ENCODE measurements at places on chromosomes 5 and 9.

- no peak for DNase-seq
Observed at GRCh38 chr9:68979538-68980314, 34.2 kb downstream of the PRKACG start.

DNA sequence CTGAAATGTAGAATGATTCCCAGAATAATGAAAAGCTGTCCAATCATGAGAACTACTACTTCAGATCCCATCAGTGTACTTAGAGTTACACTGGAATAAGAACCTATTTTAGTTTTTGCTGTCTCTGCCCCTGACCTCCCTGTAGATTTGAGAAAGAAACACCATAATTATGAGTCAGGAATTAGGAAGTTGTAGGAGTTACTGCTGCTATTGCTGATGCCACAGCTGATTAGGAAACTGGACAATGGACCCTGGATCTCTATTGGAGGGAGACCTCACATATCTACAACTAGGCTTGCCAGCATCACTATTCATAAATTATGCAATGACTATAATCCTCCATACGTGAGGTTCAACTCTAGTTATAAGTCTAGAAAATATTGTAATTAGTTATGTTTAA is 48.8 kb upstream of the EDIL3 start:
- peak; percentile 30 for DNase-seq

DNA sequence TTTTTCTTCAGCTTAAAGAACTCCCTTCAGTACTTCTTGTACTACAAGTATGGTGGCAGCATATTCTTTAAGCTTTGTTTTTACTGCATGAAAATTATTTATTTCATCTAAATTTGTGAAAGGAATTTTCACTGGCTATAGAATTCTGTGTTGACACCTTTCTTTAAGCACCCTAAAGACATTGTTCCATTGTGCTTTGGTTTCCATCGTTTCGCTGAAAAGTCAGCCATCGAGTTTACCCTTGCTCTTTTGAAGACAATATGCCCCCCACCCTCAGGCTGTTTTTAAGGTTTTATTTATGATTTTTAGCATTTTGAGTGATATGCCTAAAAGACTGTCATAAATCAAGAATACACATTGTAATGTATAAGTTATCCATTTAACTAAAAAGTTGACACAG is 27.3 kb upstream of the COL5A1 start:
- DNase-seq = no peak

- DNase-seq = peak; percentile 26
Observed at GRCh38 chr9:6680797-6681146, 35.2 kb upstream of the GLDC start.

DNA sequence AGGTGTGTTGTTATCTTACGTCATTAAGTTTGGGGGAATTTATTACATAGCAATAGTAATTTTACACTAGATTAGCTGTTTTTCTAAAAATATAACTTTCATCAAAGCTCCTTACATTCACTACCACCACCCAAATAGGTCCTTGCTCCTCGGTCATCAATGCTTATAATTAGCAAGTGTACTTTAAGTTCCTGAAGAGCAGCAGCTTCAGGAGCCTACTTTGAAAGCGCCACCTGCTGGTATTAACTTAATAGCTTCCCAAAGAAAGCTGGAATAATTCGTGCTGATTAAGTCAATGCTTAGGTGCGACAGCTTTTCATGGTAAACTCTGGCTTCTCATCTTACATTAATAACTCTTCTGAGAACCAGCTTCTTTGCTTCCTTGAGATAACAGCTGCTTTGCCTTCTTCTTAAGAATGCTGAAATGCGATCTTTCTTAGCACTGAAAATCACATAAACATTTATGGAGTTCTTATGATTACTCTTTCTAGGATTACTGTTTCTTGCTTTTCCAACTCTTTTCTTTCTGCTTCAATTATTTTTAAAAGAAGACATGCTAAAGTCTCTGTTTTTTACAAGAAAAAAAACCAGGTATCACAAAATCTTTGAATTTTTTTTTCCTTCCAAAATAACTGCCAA is 10.0 kb upstream of the C5 start:
- DNase-seq = peak; percentile 74

DNA sequence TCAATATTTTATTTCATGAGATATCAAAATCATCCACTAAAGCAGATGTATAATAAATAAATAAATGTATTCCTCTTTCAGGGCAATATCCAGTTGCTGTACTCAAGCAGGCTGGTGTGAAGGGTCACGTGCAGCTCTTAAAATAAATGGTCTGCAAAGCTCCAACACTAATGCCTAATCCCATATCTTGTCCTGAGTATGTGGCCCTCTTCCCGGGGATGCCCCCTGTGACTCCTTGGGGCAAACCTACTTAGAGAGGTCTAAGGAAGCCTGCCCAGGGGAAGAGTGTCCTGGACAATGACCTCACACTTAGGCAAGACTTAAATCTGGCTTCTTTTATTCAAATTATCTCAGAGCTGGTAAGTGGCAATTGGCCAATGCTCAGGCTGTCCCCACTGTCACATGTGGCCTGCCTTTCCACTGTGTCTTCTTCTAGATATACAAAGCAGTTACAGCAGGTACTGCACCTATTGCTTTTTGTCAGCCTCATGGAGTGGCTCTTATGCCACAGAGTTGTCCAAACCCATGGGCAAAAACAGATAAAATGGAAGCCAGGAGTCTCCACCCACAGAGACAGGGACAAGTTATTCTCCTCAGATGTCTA is 55.3 kb downstream of the SEMA5A start:
- DNase-seq = no peak

DNA sequence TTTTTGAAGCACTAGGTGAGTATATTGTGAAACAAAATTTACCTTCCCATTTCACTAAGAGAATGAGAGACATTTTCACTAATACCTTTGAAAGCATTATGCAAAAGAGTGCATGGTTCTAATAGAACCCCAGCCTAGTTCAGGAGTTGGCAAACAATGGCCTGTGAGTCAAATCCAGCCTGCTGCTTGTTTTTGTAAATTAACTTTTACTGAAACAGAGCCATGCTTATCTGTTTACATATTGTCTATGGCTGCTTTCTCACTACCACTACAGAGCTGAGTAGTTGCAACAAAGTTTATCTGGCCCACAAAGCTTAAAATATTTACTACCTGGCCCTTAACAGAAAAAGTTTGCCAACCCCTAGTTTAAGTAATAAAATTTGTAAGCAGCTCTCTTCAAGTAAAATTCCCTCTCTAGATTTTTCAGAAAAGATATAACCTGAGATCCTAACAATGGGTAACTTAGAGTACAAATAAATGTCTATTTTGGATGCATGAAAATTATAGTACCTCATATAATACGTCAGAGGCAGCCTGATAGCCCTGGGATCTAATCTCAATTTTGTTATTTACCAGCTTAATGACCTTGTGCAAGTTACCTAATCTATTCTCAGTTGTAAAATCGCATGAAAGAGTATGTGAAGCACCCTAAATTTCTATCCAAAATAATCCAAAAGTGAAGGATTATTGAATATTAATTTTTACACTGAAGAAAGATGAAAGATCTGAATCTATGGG is 50.7 kb upstream of the ARL15 start:
- DNase-seq = peak; percentile 35

DNA sequence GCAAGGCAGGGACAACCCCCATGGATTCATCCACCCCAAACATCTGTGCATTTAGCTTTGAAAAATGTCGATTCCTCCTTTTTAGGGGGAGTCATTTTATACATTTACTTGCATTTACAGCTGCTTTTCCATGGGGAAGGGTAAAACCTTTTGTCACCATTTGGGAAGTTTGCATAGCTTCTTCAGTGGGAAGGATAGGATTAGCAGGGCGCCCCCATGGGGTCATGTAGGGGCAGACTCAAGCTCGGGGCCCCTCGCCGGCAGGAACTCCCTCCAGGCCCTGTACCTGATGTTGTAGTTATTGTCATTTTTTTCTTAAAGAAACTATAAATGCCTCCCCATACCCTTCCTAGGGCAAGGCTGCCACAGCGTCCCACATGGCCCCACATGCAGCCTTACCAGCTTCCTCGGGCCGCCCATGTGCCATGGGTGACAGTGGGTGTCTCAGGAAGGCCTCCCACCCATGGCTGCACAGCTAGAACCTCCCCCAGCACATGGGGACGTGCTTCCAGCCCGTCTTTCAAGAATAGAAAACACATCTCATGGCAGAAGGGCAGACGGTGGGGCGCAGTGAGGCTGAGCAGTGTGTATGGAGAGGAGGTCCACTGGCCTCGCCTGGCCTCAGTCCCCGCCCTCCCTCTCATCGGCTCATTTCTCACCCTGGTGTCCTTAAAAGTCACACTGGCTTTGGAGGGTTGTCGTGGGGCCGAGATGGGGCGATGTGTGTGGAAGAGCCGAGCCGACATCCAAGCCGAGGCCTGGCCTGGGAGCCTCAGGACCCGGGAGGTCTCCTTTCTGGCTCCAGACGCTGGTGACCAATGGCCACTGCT is 76.1 kb upstream of the OTULINL start:
- DNase-seq = peak; percentile 23

DNA sequence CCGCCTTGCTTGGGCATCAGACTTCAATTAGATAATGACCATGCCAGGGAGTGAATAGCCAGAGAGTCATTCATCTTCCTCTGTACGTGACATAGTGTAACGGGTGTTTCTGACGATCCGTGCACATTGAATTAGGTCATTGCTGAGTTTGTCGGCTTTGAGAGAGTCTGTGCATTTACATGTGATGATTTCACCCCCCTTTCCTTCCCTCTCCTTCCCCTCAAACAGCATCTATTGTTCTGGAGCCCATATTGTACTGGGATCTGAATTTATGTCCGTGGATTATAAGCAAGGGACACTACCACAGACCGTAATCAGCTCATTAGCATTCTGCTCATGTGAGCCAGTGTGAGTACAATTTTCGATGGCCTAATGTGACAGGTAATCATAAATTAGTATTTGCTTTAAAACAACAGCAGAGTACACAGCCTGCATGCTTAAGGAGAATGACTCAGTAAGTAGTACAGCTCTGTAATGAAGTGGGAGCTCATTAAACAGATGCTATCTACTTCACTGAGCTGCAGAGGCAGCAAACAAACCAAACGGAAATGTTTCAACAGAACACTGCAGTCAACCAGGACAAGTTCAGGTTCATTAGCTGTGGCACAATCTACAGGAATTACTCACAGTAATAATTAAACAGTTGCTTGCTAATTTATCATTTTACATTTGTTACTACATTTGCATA is 302.1 kb downstream of the CSNK1G3 start:
- peak; percentile 15 for DNase-seq

- DNase-seq = no peak
Observed at GRCh38 chr5:170963521-170963920, 101.7 kb downstream of the RANBP17 start.

DNA sequence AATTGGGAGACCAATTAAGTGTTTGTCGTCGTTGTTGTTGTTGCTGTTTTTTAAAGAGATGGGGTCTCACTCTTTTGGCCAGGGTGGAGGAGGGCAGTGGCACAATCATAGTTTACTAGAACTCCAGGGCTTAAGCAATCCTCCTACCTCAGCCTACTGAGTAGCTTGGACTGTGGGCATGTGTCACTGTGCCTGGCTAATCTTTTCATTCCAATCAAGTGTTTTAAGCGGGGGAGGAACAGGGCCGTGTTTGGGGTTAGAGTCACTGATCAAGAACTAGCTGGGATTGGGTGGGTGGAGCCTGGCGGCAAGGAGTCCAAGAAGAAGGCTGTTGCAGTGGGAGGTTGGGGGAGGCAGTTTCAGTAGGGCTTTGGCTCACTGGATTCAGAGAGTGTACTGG is 13.8 kb downstream of the SNX30 start:
- DNase-seq = peak; percentile 90

DNA sequence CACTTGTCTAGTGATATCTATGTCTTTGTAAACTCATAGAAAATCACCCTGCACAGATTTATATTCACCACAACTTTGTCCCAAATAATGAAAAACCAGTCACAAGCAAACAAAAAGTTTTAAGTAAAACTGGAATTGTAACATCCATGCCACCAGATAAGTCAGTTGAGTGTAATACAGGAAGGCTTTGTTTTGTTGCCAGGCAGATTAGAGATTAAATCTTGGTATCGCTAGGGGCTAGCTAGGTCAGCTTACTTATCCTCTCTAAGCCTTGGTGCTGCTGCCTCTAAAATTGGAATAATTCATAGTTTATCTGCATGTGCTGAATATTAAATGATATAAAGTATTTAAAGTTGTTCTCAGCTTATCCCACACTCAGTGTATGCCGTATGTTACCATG is 1062.5 kb downstream of the CDH9 start:
- DNase-seq = no peak

DNA sequence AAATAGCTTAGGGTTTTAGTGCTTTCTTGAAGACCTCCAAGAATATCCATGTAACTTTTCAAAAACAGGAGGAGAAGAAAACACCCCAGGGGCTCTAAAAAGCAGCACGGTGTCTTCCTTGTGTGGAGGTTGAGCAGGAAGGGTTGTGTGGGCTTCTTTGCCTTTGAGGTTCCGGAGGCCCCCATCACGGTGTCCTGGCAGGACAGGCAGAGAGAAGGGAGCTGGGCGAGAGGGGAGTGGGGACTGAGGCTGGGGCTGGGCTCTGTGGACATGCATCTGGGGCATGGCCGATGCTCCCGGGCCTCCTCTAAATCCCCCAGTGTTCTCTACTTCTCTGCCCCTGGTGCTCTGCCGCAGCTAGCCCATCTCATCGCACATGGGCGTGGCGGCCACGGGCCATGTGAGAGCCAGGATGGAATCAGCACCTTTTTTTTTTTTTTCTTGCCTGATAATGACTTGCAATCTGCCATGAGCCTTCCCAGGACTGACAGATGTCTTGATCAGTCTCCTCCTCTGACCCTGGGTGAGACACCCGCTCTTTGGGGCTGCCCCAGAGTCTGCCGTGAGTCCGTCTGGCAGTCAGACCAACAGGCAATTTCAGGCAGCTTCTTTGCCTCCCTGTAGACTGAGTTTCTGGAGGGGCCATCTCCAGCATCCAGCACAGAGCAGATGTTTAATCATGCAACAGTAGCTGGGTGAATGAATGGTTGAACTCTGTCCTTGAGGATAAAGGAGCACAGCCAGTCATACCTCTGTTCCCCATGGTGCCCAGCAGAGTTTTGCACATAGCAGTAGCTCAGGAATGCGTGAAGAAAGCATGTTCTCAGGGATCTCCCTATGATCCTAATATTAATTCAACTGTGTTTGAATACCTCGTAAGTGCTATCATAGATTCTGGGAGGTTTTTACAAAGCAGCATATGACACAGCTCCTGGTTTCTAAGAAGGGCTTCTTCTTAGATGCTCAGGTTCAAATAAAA is 12.1 kb downstream of the CXCL14 start:
- DNase-seq = no peak

DNA sequence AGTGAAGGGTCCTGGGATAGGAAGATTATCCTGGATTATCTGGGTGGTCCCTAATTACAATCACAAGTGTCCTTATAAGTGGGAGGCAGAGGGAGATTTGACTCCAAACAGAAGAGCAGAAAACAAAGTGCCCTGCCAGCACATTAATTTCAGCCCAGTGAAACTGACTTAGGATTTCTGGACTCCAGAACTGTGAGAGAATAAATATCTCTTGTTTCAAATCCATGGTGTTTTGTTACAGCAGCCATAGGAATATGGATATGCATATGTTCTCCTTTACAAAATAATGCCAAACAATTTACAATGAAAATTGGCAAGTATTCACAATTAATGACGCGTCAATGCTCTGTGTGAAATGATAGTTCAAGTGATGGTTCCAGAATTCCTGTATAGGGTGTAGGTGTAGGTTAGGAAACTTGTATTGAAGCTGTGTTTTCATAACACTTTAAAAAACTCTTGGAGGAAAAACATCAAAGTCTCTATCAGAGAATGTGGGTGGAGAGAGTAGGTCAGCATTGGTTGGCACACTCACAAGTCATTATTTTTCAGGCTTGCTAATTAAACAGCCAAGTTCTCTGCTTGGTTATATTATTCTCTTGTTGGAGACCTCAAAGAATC is 19.9 kb upstream of the PLPP1 start:
- DNase-seq = no peak

GRCh38 chr5:56018832-56019231 is 24.1 kb upstream of the IL6ST start:
- no peak for DNase-seq

- DNase-seq = peak; percentile 19
Observed at GRCh38 chr5:149355688-149356087, 2.2 kb upstream of the PCYOX1L start.
